Right ventricle myocardium inferior (tissue), 1 donor: ENCODE measurements at places on chromosomes 5 and 9.
A peak's percentile ranks its signal among the peaks of the same experiment; 100 is the strongest.

- no peak for DNase-seq
These were observed 92.9 kb downstream of the SPATA31D1 start for GRCh38 chr9:82081496-82081895.

DNA sequence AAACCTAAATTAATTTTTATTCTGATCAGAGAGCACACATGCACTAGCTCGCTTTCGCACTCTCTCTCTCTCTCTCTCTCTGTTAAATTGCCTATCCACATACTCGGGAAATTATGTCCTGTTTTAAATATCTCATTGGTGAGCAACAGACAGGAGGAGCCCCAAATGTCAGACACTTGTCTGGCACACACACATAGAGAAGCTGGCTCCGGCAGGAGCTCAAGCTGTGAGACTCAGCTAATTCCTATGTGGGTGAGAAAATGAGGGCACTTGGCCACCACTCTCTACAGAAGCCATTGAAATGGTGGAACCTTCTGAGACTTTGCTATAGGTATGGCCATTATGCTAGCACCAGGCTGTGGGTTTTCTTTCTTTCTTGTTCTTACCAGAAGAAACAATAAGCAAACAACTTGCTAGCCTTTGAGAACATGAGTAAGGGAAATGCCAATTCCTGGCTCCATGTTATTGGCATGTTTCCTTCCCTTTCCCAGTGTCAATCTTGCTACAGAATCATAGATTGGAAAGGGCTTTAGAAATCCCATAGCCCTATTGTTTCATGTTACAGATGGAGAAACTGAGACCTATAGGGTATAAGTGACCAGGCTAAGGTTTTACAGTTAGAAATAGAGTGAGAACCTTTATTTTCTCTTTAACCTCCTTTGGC, 9.0 kb downstream of the RFX3 start:
- DNase-seq: no peak

DNA sequence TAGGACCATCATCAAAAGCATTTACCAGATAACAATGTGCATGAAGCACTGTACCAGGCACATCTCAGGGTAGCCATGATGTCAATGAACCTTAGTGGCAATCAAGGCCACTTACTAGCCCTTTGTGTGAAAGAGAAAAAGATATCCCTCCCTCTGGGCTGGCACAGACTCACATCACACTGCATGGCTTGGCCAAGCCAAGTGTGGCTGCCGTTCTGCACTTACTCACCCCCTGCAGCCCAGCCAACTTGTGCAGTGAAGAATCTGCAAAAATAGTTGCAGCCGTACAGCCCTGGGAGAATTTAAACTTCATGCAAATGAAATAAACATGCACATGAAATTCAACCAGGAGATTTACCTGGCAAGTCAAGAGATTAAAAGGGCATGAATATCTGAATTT, 333.5 kb downstream of the DEPDC1B start:
- DNase-seq: no peak

DNA sequence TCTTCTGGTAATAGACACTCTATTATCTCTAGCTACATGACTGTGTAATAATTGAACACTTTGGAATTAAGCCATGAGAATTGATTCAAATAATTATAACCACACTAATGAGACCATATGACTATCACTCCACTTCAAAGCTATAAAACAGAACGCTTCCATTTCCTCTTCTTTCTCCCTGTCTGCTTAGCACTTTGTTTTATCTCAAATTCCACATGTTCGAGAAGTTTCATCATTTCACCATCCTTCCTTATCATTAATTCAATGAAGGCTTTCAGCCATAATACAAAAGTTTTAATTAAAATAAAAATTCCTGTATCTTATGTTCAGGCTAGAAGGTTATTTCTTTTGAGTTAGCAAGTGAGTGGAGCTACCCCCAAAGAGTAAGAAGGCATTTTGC, 7.4 kb upstream of the DCTN4 start:
- DNase-seq: no peak

DNA sequence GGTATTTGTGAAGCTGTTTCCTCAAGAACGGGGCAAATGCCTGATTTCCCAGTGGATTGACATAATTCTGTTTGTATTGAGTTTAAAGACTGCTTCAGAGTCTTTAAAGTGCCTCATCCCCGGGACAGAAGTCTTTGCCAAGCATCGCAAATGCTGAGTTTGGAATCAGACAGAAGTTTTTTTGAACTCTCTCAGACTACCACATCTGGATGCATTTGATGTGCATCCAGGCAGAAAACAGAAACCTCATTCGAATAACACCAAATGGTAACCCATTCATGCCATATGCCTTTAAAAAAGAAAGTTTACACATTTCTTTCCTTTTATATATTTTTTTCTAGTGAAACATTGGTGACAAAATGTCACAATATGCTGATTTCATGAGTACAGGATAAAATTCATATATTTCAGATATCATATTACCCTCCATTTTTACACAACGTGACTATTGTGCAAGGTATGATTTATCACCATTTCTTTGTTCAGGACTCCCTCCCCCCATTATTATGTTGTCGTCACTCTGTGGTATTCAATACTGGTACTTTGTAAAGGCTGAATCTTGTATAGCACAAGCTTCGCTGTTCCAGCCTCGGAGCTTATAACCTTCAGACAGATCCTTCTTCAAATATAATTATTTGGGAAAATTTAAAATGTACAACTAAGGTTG, 91.1 kb downstream of the ZNF608 start:
- DNase-seq: no peak

- DNase-seq: no peak
These were observed 115.1 kb upstream of the CCDC152 start for GRCh38 chr5:42641336-42642005.

DNA sequence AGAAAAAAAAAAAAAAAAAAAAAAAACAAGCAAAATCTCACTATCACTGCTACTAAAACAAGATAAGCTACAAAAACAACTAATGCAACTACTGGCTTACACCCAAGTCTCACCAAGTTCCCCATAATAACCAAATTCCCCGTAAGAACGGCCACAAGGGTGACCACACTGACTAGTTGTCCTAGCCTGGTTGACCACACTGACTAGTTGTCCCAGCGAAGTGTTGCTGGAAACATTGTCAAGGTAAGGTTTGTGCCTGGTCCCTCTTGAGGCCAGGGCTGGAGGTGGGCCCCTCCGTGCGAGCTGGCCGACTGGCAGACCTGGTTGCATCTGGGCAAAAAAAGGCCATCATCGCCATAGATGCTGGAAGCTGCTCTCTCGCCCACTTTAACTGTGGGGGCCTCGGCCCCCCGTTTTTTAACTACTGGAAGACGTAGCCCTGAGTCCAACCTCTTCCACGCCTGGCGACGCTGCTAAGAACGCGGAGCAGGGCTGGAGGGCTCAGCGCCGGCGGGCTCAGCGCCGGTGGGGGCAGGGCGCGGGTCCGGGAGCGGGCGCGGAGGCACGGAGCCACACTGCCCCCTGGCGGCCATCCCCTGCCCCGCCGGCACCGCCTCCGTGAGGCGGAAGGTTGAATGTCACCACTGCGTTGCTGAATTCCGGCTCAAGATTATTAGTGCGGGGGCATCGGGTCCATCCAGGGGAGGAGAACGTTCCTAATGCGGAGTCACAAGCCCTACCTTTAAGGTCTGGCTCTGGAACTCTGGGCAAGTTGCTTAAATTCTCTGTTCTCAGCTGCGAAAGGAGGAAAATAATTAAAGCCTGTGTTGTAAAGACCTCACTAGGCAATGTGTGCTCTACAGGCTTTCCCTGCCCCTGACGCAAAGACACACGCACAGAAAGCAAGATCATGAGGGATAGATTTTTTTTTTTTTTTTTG, 84.0 kb downstream of the HSD17B3 start:
- peak; percentile 90 for DNase-seq

DNA sequence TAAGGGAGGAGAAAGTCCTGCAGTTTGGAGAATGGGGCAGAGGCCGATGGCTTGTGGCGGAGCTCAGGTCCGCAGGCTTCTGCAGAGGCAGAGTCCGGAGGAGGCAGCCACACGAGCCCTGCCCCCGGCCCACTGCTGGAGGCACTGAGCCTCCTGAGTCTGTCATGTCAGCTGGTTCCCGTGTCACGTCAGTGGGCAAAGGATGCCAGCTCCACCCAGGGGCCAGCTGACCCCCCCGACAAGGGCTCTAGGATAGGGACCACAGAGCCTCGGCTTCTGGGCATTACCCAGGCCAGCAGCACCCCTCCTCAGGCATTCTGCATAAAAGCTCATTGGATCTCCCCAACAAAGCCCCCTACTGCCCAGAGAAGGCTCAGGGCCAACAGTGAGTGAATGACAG, 8.5 kb downstream of the SH3PXD2B start:
- DNase-seq: peak; percentile 62
